ENCODE measurements at places on chromosomes 12 and 14. TPM values are rescaled to one million over a fixed set of nuclear protein-coding genes. Genes with fewer than 3 reads are reported as not detected.

Gene LHX5
- not detected for total RNA-seq

DNA sequence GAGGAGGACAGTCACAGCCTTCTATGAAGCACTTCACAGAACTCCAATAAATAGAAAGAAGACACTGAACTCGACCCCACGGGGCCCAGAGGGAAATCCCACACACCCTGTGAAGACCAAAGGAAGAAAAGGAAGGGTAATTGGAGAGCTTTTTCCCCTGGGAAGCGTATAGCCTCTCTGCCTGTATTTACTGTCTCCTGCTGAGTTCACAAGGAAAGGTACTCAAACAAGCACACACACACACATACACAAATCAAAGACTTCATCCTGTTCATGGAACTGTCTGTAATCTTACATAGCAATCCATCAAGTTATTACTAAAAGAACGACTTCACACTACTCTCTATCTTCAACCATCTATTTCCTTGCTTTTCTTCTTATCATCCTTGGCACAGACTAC, 15.3 kb downstream of the FOXN3 start:
- no peak for DNase-seq

DNA sequence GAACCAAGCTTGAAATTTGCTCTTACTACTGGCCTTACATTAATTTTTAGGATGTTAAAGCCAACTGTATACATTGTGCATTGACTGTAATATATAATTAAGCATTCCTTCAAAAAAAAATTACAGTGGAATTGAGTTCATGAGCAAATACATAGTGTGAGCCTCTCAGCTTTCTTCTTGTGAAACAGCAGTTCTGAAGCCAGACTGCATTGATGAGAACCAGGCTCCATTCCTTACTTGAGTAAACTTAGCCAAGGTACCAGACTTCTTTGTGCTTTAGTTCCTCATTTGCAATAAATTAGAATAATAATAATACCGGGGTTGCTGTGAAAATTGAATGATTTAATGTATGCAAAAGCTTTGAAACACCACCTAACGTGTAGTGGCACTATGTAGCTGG, 169.5 kb downstream of the ANO4 start:
- no peak for DNase-seq

GRCh38 chr12:65968359-65968758, 144.1 kb downstream of the HMGA2 start:
- DNase-seq: no peak

Gene NANOG
- not detected for total RNA-seq

Gene C12orf42
- 0.27 TPM for total RNA-seq

DNA sequence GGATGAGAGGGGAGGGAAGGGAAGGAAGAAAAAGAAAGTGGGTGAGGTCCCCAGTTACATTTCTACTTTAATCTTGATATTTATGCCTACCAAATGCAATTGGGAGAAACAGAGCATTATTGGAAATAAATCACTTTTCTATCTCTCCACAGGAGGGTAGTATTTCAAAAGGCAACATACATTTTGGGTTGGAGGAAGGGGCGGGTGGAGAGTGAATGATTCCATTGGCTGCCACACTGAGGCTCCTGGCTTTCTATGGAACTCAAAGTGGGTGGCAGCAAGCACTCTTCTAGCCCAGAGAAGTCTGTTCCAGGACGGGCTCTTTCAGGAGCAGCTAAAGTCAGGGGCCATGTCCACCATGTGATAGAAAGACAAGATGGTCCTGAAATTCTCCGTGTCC, 441.3 kb downstream of the DAD1 start:
- DNase-seq: no peak

Gene RNF212B
- not detected for total RNA-seq
